ENCODE measurements at places on chromosomes 11 and 22.

DNA sequence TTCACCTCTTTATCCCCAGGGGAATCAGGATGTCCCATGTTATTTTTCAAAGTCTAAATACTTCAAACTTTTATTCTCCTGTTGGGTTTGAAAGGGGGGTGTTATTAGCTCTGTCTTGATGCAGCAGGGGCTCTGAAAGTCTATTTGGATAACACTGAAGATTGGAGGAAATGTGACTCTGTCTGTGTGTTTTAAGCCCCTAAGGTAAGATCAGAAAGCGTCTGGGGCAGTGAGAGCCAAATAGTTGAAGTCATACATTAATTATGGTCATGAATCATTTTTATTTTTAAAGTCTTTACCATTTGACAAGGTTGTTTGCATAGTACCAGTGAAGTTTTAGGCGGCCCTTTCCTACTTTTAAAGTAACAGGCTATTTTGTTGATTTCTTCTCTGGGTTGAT, 139.0 kb downstream of the UVRAG start:
- DNase-seq, result no peak

GRCh38 chr22:39643311-39644083, 72.9 kb downstream of the CACNA1I start:
- DNase-seq, result no peak

GRCh38 chr11:110859998-110860397, 147.8 kb upstream of the ARHGAP20 start:
- DNase-seq, result no peak

DNA sequence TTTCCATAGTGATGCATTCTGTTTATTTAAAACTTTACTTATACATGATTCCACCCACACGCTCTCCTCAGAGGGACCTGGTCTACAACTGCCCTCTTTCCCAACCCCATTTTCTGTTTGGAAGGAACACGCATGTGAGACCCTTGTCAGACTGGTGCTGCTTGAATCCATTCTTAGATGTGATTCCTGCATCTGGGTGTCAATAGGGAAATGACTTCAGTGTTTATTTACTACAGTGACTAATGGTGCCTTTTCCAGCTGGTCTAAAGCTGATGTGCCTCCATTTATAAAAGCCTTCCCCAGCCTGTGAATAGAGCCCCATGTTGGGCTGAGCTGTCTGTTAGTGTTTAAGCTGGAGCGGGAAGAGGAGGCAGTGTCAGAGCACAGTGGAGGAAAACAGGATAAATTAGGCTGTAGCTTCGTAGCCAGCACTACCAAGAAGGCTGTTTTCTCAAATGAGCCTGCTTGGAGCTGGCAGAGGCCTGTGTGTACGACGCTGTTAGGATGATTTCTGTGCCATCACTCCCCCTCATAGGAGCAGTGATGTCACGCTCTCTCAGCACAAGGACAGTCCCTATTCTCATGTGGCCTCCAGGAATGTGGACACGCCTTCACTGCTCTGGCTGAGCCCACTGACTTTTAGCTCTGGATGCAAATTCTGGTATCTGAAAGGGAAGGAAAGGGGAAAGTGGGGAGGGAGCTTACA, 18.9 kb upstream of the C11orf96 start:
- no peak for DNase-seq

- DNase-seq, result no peak
These were observed 5.2 kb downstream of the USP2 start for GRCh38 chr11:119376197-119376847.

DNA sequence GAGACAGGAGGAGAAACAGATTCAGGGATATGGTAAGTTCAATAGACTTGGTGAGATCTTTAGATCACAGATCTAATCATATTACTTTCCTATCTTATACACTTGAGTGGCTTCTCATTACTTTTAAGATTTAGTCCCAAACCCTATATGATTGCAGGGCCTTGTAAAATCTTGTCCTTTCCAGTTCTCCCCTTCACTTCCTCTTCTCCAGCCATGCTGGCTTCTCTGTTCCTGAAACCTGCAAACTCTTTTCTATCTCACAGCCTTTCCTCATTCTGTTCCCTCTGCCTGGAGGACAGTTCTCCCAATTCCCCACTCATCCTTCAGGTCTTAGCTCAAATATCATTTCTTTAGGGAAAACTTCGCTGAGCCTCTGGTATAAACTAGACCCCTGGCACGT, 65.9 kb upstream of the BIRC3 start:
- DNase-seq, result no peak

DNA sequence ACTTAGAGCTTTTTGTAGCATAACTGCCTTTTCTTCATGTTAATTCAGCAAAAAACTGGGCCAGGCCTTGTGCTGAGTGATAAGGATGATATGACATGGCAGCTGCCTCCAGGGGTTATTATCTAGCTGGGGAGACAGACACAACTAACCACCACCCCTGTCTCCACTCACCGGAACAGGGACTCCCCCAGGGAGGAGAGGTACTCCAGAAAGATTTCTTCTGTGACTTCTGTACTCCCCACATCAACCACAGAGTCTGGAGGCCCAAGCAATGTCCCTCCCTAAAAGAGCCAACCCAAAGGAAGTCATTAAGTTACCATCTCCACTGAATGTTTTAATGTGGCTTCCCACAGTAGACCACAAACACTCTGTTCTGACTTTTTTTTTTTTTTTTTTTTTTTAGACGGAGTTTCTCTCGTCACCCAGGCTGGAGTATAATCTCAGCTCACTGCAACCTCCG, 14.3 kb upstream of the PMM1 start:
- peak; percentile 90 for DNase-seq

- peak; percentile 78 for DNase-seq
These were observed 12.5 kb upstream of the MRPL16 start for GRCh38 chr11:59822989-59823566.

DNA sequence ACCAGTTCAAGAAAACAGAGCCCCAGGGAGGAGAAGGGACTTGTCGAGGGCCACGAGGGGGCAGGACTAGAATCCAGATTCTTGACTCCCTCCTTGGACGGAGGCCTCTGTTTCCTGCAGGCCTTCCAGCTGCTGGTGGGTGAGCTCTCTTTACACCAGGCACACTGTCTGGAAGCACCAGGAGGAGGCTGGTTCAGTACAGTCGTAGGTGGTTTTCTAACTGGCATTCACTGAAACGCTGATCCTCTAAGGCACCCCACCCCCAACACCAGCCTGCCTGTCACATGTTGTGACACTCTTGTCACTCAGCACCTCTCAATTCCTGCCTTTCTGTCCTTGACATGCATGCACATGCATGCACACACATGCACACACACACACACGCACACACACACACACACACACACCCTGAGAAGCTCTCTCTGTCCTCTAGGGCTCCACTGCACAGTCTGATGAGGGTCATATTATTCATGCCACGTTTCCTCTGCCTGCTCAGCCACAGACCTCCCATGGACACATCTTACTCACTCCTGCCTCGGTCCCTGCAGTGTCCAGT, 751 bp downstream of the MS4A10 start:
- no peak for DNase-seq

DNA sequence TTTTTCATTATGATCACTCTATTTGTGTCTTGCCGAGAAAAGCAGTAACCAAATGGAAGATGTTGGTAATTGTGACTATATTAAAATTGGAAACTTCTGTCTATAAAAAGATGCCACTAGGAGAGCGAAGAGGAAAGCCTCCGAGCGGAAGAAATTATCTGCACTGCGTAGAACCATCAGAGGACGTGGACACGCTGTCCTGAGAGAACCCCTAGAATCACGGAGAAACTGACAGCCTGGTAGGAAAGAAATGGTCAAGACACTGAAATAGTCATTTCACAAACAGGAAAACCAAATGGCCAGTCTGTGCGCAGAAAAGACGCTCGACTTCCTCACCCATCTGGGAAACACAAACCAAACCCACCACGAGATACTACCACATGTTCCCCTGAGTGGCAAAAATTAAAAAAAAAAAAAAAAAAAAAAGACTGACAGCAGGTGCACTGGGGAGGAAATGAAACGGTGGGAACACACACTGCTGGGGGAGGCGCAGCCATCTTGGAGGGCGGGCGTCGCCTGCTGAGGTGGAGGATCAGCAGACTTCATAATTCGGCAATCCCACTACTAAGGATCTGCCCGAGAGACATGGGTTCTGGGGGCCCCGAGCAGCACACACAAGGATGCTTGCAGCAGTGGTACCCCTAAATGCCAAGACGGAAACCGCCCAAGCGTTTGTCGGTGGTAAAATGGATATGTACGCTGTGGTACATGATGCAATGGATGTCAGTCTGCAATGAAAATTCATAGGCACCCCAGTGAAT, 21.3 kb downstream of the IFITM10 start:
- DNase-seq, result no peak

DNA sequence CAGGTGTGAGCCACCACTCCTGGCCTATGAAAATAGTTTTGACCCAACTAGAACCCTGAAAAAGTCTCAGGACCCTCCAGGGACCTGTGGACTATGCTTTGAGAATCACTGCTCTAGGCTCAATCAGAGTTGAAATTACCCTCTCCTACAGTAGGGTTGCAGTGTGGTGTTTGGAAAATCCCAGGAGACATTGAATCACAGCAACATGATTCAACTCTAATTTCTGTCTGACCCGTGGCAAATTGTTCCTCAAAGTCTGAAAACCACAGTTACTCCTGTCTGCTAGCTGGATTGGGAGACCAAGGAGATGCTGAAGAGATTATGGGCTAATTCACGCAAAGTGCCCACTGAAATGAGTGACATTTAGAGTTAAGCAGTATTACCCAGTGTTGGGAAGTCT, 5.4 kb upstream of the MTMR3 start:
- no peak for DNase-seq
